Stimulated activated CD8-positive, alpha-beta memory T cell treated with anti-CD3 and anti-CD28 coated beads, Interleukin-4, amount 100 ng/mL, for 48 hours (primary cell): ENCODE measurements at places on chromosomes 3 and 15.
A peak's percentile ranks its signal among the peaks of the same experiment; 100 is the strongest.

DNA sequence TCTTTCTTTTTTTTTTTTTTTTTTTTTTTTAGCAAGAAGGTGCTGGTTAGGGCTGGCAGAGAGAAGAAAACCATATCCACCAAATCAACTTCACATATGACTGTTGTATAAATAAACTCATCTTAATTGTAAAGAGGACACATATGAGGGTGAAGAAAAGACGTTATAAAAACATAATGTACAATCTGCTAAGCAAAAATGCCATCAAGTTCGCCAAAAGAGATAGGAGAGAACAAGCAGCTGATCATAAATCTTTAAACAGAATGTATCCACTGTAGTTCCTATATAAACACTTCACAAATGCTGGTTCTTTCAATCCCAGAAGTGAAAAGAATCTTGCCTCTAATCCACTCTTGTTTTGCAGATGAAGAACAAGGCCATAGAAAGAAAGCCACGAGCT, 9.2 kb downstream of the FGF12 start:
- no peak for DNase-seq

GRCh38 chr3:136958939-136959338, 1.2 kb downstream of the IL20RB start:
- DNase-seq, result no peak

- DNase-seq, result peak; percentile 75
These were observed 97.6 kb downstream of the FRMD4B start for GRCh38 chr3:69288161-69288895.

DNA sequence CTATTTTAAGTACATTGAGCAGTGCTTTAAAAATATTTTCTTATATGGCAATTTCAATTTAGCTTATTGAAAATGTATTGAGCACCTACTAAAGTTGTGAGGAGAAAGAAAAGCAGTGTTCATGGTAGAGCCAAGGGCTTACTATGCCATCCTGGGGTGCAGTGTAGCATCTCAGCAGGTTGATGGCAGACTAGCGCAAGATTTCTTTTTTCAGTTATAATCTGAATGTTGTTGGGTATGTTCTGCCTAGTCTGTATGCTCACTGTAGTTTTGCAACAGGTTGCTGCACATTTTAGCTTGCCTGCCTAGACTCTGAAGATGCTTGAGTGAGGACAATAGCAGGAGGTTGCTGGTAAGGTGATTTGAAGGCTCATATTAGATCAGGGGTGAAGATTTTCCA, 103.1 kb upstream of the UNC13C start:
- no peak for DNase-seq

- DNase-seq, result peak; percentile 62
These were observed 10.0 kb upstream of the ST8SIA2 start for GRCh38 chr15:92383519-92384324.
